Breast epithelium (tissue), 4 donors: ENCODE measurements at places on chromosomes 12 and 14. TPM values are rescaled to one million over a fixed set of nuclear protein-coding genes. Genes with fewer than 3 reads are reported as not detected.

DNA sequence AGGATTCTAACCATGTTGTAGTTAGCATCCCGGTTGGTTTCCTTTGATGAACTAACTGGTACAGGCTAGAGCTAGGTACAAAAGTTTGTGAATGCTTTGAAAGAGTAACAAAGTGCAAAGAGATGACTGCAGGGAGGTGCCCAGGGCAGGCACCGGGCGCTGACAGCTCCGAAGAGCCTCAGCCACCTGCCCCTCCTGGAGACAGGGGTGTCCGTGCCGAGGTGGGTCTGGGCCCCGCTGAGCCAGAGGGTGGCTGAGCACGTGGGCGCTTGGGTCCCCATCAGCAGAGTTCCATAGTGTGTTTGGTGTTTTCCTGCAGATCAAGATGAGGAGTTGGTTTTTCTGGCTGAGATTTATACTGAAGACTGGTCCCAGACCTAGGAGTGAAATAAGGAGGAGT lies 19.9 kb downstream of the PRKAB1 start:
- DNase-seq, result no peak

GRCh38 chr12:3227076-3227975 lies 150.1 kb downstream of the TSPAN9 start:
- DNase-seq, result no peak

- no peak for DNase-seq
Measured at GRCh38 chr14:88012495-88012894, 7.6 kb downstream of the GPR65 start.

DNA sequence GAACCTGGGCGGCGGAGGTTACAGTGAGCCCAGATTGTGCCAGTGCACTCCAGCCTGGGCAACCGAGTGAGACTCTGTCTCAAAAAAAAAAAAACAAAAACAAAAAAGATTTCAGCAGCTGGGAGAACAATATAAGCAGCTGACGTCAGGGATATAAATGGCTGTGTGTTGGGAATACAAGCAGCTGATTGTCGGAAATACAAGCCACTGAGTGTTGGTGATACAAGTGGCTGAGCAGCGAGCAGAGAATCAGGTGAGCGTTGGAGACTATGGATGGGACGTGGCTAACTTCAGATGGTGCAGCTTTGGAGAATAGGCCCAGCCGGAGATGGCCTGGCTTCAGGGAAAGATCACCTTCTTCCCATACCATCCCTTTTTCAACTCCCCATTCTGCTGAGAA lies 32.0 kb downstream of the PSEN1 start:
- no peak for DNase-seq

DNA sequence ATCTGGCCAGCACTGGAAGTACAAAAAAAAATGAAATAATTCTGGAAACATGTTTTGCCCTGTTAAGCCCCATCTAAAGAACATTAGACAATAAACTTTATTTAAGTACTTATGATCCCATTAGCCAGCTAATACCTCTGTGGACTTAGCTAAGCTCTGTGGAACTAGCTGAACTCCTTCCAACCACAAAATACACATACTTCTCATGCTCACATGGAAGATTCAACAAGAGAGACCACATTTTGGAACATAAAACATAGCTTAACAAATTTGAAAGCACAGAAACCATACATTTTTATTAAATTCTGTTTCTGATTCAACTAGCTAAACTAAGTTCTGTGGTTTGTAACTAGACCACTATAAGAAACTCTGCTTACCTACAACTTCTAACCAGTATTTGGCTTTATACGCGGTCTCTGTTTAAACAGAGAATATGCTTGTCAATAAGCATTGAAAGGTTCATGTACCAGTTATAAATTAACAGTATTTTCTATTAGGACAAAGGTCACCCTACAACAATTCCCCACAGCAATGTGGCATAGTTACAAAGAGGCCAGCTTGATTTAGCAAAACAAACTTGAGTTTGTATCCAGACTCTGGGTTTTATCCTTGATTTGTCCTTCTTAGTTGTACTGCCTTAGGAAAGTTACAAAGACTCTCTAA lies 300.1 kb downstream of the C12orf50 start:
- no peak for DNase-seq

DNA sequence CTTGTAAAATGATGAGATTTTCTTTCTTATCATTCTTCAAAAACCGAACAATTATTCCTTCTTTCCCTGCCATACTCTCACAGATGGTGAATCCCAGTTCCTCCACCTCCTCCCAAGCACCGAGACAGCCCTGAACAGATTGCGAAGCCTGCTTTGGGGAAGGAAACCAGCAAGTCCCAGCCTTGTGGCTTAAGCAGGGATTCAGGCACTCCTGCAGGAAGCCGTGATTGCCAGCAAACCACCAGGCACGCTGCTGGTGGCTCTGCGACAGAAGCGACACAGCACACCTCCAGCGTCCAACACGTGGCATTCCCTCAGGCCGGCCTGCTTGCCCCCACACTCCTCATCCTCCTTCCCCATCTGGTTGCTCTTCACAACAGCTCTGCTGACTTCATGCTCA lies 237.7 kb downstream of the GXYLT1 start:
- no peak for DNase-seq

GRCh38 chr12:52872644-52873389 lies 24.0 kb upstream of the KRT78 start:
- DNase-seq, result no peak

DNA sequence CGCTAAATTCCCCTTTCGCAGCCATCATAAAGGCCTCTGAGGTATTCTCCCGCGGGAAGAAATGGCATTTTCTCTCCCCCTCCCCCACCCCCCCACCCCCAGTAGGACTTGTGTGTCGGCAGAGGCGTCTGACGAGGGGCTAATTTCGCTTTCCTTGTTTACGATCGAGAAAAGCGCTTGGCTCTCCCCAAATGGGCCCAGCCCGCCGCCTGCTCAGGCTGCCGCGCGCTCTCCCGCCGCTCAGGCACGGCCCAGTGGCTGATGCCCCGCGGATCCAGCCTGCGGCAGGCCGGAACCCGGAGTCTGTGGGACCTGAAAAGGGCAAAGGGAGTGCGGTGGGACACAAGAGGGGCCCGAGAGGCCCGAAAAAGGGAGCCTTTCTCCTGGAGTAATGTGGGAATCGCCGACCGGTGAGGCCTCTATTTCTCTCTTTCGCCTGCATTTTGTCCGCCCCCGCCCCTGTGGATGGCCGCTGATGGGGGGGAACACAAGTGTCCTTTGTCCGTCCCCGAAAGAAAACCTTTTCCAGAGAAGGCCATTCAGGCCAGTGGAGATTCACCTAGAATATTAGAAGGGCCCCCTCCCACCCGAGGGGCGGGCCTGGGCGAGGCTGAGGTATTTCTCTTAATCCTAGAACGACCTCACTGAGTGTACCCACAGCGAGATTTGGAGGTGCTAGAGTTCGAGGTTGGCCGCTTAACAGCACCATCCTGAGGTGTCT lies 9.0 kb upstream of the HOXC6 start:
- DNase-seq, result no peak

GRCh38 chr14:22314183-22314820 lies 274.7 kb downstream of the DAD1 start:
- DNase-seq, result no peak

GRCh38 chr14:72094844-72095582 lies 162.8 kb downstream of the RGS6 start:
- no peak for DNase-seq

GRCh38 chr12:129357233-129357632 lies 504.0 kb downstream of the GLT1D1 start:
- DNase-seq, result no peak

GRCh38 chr12:106490264-106490663 lies 92.5 kb upstream of the RFX4 start:
- no peak for DNase-seq

DNA sequence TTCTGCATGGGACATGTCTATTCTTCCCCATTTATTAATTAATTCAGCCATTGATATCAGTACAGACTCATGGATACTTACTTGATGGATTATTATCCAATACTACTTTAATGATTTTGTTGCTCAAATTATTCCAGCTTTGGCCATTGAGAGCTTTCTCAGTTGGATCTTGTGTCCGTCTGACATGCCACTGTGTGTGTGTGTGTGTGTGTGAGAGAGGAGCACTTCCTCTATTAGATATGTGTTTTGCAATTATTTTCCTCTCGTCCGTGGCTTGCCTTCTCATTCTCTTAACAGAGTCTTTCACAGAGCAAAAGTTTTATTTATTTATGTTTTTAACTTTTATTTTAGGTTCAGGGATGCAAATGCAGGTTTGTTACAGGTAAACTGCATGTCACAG lies 194.2 kb downstream of the ADGRD1 start:
- DNase-seq, result no peak

- DNase-seq, result peak; percentile 8
Measured at GRCh38 chr14:93712079-93712837, 76.0 kb downstream of the PRIMA1 start.

DNA sequence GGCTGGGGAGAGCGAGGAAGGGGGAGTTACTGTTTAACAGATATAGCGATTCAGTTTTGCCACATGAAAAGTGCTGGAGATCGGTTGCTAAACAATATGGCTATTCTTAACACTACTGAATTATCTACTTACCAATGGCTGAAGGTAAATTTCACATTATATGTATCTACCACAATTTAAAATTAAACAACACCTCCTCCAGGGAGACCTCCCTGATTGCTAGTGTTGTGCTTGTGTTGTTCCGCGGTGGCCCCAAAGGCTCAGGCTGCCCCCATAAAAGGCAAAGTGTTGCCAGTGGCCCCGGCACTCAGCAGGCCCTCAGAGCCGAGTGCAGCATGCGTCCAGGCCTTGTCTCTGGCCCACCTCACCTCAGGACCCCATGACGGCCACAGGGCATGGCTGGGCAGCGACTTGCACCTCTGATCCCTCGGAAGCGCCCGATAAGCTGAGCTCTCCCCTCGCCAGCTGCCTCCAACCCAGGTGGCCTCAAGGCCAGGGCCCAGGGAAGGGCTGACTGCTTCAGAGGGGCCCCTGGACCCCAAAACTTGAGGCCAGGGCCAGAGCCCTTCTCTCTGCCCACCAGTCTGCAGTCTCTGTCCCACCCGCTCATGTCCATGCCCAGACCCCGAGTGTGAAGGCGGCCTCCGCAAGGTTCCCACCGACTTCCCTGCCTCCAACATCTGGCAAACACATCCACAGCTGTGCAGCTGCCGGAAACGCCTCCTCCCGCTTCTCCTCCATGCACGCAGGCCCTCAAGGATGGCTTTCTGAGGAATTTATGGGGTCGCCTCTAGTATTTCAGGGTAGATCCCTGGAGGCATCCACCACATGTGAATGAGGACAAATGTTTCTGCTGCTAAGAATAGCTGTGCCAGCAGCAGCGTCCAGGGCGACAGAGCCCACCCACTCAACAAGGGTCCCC lies 60.0 kb downstream of the NCOR2 start:
- no peak for DNase-seq

DNA sequence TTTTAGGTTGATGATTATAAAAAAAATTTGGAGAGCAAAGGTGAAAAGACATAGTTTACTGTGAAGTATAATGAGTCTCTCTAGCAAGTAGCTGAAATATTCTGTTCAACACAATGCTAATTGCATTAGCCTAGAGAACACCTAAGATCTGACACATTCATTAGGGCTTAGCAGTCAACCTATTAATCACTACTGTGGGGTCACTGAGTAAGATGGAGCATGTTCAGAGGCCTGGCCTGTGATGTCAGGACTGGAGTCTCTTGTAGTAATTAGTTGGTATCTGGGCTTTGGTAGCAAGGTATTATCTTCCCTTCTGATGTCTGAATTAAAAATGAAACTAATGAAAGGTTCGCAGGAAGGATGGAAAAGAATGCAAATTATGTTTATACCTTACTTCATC lies 112.7 kb downstream of the SLC16A7 start:
- no peak for DNase-seq

DNA sequence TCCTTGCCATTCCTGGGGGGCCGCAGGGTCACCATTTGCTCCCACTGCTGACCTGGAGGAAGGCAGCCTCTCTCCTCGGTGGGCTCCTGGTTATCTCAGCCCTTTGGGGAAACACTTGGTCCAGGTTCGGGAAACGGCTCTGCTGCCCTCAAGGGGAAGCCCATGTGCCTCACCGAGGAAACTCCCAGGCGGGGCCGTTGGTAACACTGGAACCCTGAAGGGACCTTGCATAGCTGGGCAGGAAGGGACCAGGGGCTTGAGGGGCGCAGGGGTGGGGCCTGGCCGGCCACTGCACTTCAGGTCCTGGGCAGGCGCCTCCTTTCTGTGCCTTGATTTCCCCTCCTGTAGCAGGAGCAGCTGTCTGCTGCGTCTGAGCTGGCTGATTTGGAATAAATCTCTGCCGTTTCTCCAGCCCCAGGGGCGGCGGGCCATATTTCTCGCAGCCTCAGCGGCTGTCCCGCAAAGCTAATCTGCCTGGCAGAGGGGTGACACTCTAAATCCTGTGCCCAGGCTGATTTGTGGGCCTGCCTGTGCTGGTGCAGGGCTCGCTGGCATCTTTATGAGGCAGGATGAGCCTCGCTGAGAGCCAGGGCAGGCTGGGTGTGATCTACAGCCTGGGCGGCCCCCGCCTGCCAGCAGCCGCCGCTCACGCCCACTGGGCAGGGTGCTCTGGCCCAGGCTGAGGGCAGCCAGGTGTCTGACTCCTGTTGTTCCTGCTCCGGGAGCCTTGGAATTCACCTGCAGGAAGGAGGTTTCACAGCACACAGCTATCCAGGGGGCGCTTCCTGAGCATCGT lies 49.7 kb downstream of the KIF26A start:
- no peak for DNase-seq

GRCh38 chr12:53701518-53702264 lies 25.6 kb downstream of the CALCOCO1 start:
- DNase-seq, result peak; percentile 76

GRCh38 chr12:51694146-51694545 lies 103.1 kb downstream of the SCN8A start:
- DNase-seq, result no peak

DNA sequence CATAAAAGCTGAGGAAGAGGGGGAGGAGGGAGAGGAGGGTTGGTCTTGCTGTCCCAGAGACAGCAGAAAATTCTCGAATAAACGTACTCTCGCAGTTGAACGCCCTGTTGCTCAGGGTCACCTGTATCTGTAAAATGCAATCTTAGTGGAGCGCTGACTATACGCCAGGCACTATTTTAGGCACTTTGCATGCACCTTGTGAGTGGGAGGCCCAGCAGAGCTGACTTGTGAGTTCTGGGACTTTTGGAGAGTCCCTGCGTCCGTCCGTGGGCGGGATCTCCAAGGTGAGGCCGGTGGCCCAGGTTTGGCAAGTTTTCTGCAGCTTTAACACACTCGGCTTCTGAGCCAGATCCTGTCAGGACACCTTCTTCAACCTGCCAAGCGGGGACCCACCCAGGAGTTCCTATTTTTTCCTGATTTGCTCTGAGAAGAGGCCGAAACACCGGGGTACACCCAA lies 32.5 kb upstream of the PLEKHG6 start:
- peak; percentile 84 for DNase-seq

GRCh38 chr12:43968736-43969135 lies 132.9 kb downstream of the TMEM117 start:
- no peak for DNase-seq

The ANKRD33 gene
- not detected for total RNA-seq

The GPR65 gene
- 1.1 TPM for total RNA-seq

The BICDL1 gene
- total RNA-seq, result 23.4 TPM

The ZNF385A gene
- 18.4 TPM for total RNA-seq

The GLIPR1 gene
- 12.1 TPM for total RNA-seq

The LIN7A gene
- 25.6 TPM for total RNA-seq

The HSPB8 gene
- 32.8 TPM for total RNA-seq

The KLHL33 gene
- total RNA-seq, result 0.29 TPM

The KCNMB4 gene
- 0.98 TPM for total RNA-seq

The ESPL1 gene
- total RNA-seq, result 1.2 TPM

The AMIGO2 gene
- total RNA-seq, result 28.2 TPM

The TAS2R10 gene
- 1.3 TPM for total RNA-seq

The ARG2 gene
- 4.4 TPM for total RNA-seq
